Stimulated activated CD8-positive, alpha-beta memory T cell treated with anti-CD3 and anti-CD28 coated beads, Interleukin-7, amount 100 ng/mL, for 4 hours (primary cell): ENCODE measurements at places on chromosomes 13 and 19.
A peak's percentile ranks its signal among the peaks of the same experiment; 100 is the strongest.

GRCh38 chr19:7925171-7925851 lies 624 bp downstream of the CTXN1 start:
- DNase-seq, result peak; percentile 71

- DNase-seq, result no peak
Observed at GRCh38 chr13:42484386-42484785, 89.6 kb upstream of the TNFSF11 start.

DNA sequence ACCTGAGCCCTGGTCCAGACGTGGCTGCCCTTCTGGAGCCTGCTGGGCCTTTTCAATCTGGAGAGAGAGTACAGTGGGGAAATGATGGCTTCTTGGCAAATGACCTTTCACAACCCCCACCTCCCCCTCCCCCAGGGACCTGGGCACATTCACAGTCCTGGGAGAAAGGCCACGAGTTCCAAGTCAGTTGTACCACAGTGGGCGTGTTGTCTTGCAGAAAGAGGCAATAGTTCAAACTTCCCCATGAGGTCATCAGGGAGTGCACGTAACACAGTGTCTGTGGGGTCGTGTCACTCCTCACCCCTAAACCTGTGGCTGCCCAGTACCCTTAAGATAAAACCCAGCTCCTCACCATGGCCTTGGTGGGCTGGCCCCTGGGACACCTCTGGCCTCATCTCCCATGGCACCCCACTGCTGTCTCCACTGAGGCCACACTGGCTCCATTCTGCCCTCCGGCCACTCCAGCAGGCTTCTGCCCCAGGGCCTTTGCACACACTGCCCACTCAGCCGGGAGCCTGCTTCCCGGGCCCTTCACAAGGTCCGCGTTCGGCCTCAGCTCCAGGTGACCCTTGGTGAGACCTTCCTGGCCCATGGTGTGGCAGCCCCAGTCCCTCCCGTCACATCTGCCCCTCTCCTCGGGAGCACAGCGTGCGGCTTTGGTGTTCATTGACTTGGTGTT lies 13.3 kb downstream of the PLIN4 start:
- DNase-seq, result no peak

DNA sequence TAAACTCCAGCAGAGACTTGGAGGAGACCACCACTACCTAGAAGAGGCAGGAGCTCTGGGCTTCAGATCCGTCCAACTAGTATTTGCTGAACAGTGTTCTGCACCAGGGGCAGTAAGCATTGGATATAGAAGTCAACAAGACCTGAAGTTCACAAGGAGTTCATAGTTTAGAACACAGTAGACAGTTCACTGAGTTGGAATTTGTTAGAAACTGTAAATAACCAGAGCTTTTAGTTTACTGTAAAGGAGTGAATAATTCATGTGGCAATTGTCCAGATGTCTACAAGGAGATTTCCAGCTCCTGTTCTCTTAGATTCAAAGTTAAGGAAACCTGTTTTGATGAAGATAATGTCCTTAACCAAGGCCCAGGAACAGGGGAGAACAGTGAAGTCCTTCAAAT lies 128.9 kb downstream of the COG6 start:
- no peak for DNase-seq

DNA sequence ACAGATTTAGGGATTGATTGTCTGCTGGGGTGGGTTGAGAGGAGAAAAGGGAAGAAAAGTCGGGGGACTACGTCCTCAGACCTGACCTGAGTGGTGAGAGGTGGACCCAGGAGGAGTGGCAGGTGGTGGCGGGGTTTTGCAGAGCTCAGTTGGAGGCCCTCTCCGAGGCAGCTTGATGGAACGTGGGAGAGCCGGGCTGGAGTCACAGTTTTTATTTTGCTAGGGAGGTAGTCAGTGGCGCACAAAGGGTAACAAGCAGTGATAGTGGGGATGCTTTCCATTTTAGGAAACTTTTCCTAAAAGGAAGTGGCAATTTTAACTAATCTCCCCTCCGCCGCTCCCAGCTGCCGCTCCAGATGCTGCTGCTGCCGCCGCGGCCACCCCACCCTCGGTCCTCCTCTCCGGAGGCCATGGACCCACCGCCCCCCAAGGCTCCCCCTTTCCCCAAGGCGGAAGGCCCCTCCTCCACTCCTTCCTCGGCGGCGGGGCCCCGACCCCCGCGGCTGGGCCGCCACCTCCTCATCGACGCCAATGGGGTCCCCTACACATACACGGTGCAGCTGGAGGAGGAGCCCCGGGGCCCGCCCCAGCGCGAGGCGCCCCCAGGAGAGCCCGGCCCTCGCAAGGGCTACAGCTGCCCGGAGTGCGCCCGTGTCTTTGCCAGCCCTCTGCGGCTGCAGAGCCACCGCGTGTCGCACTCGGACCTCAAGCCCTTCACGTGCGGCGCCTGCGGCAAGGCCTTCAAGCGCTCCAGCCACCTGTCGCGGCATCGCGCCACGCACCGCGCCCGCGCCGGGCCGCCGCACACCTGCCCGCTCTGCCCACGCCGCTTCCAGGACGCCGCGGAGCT lies 1.1 kb upstream of the ZNF581 start:
- no peak for DNase-seq

- DNase-seq, result no peak
Observed at GRCh38 chr19:56971230-56971629, 130.7 kb upstream of the PEG3 start.

DNA sequence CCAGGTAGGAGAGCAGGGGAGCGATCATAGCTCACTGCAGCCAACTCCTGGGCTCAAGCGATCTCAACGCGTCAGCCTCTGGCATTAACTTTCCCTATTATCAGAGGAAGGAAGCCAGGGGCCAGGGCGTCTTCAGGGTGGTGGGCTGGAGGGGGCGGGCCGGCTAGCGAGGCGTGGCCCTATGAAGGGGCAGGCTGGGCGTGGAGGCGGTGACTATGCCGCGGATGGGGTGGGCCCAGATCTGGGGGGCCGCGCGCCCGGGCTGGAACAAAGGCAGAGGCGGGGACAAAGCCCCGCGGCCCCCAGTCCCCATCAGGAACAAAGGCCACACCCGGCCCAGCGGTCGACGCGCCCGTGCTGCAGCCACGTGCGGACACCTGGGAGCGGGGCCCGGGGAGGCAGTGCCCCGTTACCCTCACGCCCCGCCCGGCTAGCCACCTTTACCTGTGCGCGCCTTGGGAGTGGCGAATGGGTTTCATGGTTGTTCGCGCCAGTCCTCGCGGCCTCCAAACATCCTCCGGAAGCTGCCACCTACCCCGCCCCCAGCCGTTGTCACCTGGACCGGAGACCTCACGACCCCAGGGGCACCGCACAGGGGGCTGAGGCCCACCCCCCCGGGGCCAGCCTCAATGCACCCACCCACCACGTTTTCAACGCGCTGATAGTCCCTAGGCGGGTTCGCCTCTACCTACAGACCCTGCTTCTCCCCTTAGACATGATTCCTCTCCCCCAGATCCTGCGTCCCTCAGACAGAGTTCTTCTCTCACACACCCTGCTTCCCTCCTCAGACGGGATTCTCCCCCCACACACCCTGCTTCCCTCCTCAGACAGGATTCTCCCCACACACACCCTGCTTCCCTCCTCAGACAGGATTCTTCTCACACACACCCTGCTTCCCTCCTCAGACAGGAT lies 5.4 kb upstream of the TRIM28 start:
- no peak for DNase-seq
